Fibroblast of the aortic adventitia (primary cell): ENCODE measurements at places on chromosomes 1 and 21. TPM values are rescaled to one million over a fixed set of nuclear protein-coding genes. Genes with fewer than 3 reads are reported as not detected.

The SPRR2E gene
- total RNA-seq = not detected in 2 replicates

The TEX50 gene
- not detected in 2 replicates for total RNA-seq

The CDA gene
- 0.27 TPM in 1 of 2 replicates, not detected in the other for total RNA-seq

The LCE2C gene
- total RNA-seq = not detected in 2 replicates

The PBX1 gene
- total RNA-seq = 66.1 and 95.6 TPM in 2 replicates

The HES5 gene
- not detected in 2 replicates for total RNA-seq

The HENMT1 gene
- total RNA-seq = 4.1 and 4.5 TPM in 2 replicates

The MIER1 gene
- total RNA-seq = 62.2 and 114 TPM in 2 replicates

The OR1C1 gene
- not detected in 2 replicates for total RNA-seq

The LCE1F gene
- not detected in 2 replicates for total RNA-seq

The S100A1 gene
- 0.54 and 2.9 TPM in 2 replicates for total RNA-seq

The HAO2 gene
- not detected in 2 replicates for total RNA-seq

The ITGB2 gene
- 0.09 TPM in 1 of 2 replicates, not detected in the other for total RNA-seq

The TPR gene
- 105 and 194 TPM in 2 replicates for total RNA-seq

The DSTYK gene
- 16.1 and 23.7 TPM in 2 replicates for total RNA-seq

The SELE gene
- not detected in 2 replicates for total RNA-seq

The MCOLN3 gene
- total RNA-seq = 0.90 and 2.3 TPM in 2 replicates
